ENCODE measurements at places on chromosomes 16 and 17.

- no peak for DNase-seq
Observed at GRCh38 chr17:36880268-36880905, 56.9 kb upstream of the LHX1 start.

DNA sequence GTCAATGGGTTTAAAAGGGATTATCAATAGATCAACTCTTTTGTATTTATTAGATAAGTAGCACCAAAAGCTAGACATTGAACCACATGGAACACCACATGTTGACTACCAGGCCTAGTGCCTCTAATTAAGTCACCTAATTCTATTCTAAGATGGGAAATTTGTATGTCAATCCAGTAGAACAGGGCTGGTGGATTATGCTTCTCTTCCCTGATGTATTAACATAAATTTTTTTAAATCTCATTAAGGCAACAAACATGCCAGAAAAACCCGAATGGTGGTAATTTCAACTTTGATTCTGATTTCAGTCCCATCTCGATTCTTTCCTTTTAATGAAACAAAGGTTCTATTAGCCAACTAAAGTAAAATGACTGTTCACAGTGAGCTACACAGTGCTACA, 92.6 kb downstream of the KANSL1 start:
- DNase-seq, result no peak

DNA sequence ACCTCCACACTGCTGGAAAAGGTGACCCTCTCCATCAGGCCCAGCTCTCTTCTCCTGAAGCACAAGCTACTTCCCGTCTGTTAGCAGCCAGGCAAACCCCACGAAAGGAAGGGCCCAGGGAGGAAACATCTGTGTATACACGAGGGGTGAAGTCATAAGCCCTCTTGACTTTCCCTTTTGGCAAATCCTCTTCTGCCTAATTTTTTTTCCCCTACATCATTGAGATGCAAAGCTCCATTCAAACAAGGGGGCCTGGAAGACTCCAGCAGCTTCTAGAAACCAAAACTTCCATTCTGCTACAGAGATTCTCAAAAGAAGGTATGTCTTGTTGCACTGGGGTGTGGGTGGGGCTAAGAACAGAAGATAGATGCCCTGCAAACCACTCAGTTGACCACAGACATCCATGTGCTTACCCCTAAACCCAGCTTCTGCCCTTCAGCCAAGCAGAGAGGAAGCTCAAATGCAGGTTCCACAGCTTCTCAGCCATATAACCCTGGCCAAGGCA, 145.6 kb upstream of the RCVRN start:
- DNase-seq, result no peak

DNA sequence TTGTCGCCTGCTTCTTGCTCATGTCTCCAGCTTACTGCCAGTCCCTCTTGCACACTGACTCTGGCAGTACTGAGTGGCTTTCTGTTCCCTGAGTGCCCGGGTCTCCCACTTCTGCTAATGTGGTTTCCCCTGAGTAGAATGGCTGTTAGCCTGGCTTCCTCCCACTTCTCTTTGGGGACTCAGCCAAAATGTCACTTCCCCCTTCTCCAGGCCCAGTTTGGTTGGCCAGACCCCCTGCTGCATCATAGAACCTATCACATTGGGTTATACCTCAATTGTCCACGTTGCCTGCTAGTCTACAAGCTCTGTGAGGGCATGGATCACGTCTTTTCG, 304.4 kb downstream of the HS3ST3B1 start:
- no peak for DNase-seq

DNA sequence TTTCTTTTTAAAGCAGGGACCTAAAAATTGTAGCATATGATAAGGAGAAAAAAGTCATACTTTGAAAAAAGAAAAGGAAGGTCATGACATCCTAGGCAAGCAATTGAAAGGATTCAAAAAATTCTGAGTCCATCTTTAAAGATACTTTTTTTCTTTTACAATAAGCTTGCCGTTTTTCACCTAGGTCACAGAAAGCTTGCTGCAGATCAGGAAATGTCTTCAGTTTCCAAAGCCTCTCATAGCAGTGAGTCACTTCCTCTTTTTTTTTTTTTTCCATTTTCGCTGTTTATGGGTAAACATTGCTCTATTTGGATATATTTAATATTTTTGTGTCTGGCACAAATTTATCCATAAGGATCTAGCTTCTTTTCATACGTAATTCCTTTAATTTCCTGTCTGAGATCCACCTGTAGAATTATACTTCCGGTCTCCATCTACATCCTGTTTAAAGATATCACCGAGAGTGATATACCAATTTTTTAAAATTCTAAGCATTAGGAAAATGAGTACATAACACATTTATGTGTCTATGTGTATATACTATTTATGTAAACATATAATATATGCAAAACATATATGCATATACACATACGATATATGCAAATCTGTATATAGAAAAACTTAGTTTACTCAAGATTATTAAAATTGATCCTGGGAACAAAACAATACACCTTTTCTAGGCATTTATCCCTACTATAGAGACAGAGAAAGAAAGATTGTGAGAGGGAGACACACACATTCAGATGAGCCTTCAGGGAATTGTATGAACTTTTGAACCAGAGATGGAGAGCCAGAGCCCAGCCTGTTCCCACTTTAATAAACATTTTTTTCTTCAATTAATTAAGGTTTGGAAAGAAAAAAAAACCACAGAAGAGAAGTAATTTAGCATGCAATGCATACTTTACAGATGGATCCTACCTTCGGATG, 134.4 kb downstream of the SKAP1 start:
- DNase-seq, result no peak

GRCh38 chr17:57868007-57868909, 18.4 kb upstream of the MRPS23 start:
- DNase-seq, result peak; percentile 46

GRCh38 chr16:21156767-21157467, 1.6 kb upstream of the LDAF1 start:
- peak; percentile 61 for DNase-seq

- no peak for DNase-seq
Observed at GRCh38 chr17:50493744-50494143, 14.5 kb upstream of the MYCBPAP start.

DNA sequence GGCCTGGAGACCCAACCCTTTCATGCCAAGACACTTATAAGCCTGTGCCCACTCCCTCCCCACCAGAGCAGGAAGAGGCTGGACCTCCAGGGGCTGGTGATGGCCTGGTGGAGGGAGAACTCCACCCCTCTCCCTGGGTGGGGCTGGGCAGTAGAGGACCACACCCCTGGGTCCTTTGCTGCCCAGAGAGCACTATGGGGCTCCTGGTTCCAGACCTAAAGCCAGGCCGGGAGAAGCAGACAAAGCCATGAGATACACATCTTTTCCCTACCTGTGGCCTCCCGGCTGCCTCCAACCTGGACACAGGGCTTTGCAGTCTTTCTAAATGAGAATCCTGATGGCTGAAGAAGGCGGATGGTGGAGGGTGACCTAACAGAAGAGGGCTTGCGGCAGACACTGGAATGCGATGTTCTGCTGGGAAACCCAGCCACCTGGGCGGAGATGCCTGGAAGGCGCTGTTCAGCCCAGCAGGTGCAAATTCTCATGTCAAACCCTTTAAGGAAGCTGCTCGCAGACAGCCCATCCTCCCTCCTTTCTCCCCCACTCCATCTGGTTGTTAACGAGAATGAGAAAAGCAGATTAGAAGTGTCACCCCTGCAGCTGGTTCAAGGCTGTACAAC, 43.9 kb upstream of the KIFC3 start:
- no peak for DNase-seq

DNA sequence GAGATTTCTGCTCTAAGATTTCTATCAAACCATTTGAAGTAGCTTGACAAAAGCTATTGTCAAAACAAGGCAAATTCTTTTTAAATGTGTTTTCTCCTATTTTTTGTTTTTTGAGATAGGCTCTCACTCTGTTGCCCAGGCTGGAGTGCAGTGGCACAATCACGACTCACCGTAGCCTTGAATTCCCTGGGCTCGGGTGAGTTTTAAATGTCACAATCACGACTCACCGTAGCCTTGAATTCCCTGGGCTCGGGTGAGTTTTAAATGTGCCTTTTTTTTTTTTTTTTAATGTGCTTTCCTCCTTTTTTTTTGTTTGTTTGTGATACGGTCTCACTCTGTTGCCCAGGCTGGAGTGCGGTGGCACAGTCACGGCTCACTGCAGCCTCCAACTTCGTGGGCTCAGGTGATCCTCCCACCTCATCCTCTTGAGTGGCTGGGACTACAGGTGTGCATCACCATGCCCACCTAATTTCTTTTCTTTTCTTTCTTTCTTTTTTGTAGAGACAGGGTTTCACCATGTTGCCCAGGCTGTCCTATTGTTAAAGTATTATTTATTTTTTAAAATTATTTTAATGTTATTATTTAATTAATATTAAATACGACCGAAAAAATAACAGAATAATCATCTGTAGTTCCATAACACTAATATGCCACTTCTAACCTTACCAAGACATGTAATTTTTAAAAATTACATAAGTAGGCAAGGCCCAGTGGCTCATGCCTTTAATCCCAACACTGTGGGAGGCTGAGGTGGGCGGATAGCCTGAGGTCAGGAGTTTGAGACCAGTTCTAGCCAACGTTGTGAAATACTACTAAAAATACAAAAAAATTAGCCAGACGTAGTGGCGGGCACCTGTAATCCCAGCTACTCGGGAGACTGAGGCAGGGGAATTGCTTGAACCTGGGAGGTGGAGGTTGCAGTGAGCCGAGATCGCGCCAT, 69.7 kb upstream of the FA2H start:
- no peak for DNase-seq
